ENCODE measurements at places on chromosomes 5 and 9.

DNA sequence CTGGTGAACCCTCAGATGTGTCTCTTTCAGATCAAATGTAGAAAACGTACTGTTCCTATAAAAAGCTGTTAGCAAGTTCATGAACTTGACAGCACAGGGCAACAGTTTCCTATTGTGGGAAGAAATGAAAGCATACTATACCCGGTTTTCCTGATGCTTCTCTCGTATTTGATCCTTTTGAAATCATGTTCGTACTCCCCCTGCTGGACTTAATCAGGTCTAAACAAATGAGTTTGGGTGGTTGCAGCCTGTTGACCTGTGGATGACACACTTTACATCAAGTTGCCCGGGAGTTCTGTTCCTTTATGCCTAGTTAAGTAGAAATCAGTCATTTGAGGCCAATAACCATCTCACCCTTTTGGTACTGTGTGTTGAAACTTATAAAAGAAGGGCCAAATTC is 1992.3 kb downstream of the MAT2B start:
- DNase-seq, result no peak

DNA sequence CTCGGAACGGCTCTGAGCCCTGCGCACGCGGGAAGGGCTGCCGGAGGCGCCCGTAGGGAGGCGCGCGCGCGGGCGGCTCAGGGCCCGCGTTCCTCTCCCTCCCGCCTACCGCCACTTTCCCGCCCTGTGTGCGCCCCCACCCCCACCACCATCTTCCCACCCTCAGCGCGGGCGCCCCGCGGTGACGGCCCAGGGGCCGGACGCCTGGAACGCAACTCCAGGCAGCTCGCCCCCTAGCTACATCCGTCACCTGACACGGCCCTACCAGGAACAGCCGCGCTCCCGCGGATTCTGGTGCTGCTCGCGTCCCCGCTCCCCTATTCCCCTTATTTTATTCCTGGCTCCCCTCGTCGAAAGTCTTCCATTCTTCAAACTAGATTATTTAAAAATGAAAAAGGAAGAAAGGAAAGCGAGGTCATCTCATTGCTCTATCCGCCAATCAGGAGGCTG is at the start of gene CDKN2B-AS1:
Gene CDKN2B-AS1 (plus strand): TSS at position 236 of the 450 bp plus-strand sequence.
- DNase-seq, result peak; percentile 90

- peak; percentile 32 for DNase-seq
Measured at GRCh38 chr5:52743970-52744369, 43.7 kb upstream of the ITGA1 start.

DNA sequence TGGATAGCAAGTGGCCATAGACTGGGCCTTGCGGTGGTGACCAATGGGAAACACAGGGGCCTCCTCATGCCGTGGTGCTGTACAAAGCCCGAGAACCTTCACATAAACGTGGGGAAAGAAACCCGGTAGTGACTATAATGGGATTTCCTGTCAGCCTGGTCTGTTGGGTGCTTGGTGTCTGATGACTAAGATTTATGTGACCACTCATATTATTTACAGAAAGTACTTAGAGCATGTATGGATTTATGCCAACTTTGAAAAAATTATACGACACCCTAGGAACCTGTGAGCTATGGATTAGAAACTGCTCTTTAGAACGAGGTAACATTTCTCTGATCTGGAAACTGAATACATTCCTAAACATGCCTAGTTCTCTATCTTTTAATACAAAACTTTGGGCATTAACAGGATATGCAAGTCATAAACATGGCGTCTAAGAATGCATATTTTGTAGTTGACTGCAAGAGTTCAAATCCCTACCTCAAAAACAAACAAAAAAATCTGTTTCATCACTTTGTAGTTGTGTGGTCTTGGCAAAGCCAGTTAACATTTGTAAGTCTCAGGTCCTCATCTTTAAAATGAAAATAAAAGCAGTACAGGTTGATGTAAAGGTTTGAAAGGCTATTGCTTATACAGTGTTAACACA is 85.4 kb downstream of the TMEM167A start:
- no peak for DNase-seq

GRCh38 chr9:122190597-122191381 is 31.1 kb downstream of the MORN5 start:
- DNase-seq, result no peak
